ENCODE measurements at places on chromosomes 11 and 22.
A peak's percentile ranks its signal among the peaks of the same experiment; 100 is the strongest.

DNA sequence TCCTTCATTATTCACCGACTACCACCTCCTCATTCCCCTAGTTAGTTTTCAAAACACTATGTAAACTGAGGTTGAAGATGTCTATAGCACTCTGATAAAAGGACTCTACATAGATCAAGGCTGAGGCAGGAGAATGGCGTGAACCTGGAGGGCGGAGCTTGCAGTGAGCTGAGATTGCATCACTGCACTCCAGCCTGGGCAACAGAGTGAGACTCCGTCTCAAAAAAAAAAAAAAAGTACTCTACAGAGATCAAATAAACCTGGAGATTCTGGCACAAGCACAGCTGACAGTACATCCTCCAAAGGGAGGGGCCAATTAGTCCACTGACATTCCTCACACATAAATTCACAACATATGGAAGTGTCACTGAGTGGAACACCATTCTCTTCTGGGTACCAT lies 31.0 kb downstream of the TSG101 start:
- DNase-seq = no peak

- DNase-seq = no peak
Observed at GRCh38 chr11:44224867-44225501, 85.0 kb downstream of the ALX4 start.

- DNase-seq = no peak
Observed at GRCh38 chr22:39226353-39226752, 18.4 kb downstream of the PDGFB start.

GRCh38 chr22:49619301-49619700 lies 208.4 kb downstream of the BRD1 start:
- DNase-seq = no peak

GRCh38 chr11:120391854-120392253 lies 55.6 kb downstream of the ARHGEF12 start:
- DNase-seq = no peak

DNA sequence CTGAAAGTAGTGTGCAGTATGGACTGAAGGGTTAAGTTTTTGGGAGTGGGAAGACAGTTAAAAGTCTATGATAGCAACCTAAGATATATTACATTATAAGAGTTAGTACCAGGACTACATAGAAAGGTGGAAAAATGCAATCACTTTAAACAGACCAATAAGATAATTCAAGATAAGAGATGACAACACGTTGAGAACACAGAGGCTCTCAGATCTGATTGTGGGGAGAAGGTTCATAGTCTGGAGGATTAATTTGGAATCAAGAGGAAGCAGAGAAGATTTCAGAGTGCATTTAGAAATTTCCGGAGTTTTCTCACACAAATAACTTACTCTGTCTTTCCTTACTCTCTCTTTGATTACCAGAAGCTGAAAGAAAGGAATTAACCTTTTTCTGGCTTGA lies 441 bp downstream of the CASP5 start:
- no peak for DNase-seq

- no peak for DNase-seq
Observed at GRCh38 chr11:89498845-89499448, 7.8 kb upstream of the NOX4 start.

GRCh38 chr11:71930556-71931244 lies 1.9 kb downstream of the RNF121 start:
- DNase-seq = no peak

DNA sequence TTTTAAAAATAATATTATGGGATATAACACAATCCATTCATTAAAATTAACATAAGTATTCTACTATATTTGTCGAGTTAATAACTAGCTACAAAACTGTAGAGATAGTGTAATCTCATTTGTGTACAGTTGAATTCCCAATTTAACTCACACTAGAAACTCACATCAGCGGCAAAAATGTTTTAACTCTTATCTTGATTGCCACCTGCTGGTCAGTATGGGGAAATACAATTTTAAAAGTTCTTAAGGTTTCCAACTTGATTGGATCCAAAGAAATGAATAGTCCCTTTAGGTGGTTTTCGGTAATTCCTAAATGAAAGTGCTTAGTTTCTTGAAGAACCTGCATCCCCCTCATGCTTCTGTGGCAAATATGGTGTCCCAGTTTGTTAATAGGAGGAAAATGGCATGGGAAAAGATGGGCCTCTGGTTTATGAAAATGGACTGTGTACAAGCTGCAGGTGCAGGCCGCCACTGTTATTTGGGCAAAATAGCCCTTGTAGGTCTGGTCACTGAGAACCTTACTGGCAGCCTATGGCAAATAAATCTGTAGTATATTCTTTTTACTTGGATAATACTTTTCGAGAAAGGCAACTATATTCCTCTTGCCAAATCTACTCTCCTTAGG lies 33.7 kb upstream of the SLC17A6 start:
- DNase-seq = no peak

DNA sequence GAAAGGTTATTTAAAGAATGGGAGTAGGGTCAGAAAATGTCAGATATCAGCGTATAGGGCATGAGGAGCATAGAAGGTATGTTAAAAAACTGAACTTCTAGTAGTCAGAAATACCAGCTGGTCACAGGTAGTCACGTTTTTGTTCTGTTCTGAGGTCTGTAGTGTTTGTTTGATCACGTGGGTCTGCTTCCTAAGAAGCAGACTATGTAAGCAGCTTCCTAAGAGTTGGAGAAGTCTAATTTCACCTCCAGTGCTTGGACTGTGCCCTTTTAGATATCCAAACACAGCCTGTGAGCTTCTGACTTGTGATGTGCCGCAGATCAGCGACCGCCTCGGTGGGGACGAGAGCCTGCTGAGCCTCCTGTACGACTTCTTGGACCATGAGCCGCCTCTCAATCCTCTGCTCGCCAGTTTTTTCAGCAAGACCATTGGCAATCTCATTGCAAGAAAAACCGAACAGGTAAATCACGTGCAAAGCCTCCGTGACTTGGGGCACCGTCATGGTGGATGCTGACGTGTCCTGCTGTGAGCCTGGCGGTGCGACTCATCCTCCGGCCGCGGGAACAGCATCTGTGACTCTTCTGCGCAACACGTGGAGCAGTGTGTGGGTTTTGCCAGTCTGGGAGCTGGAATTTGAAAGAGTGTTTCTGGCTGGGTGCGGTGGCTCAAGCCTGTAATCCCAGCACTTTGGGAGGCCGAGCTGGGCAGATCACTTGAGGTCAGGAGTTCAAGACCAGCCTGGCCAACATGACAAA lies 63.5 kb downstream of the PPP6R2 start:
- no peak for DNase-seq

DNA sequence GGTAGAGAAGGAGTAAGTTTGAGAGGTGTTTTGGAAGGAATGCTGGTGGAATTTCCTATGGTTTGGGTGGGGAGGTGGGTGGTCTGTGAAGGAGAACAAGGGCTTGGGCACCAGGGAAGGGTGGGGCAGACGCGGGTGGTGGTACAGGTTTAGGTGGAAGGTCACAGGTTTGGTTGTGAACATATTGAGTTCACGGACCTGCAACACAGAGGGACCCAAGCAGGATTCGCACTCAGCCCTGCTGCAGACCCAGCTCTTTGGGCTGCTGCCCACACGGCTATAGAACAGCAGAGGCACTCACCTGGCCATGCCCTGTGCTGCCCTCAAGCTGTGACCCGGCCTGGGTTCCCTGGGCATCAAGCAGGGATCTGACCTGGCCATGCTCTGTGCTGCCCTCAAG lies 33.5 kb upstream of the EMID1 start:
- DNase-seq = no peak

DNA sequence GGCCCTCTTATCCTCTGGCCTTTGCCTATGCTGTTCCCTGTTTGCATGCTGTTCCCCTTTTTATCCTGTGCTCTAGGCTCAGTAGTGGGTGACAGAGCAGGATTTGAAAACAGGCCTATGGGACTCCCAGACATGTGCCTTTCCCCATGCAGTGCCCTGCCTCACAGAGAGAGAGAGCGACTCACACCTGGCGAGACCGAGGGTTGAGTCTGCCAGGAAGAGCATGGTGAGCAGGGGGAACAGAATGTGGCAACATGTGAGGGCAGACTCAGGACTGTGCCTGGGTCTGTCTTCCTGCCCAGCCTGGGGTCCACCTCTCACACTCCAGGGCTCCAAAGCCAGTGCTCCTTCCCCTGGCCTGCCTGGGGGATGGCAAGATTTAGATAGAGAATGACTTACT lies 75.0 kb downstream of the NFAM1 start:
- DNase-seq = no peak

- DNase-seq = no peak
Observed at GRCh38 chr11:16418428-16419097, 62.2 kb upstream of the SOX6 start.

GRCh38 chr11:28461846-28462245 lies 353.7 kb downstream of the METTL15 start:
- DNase-seq = no peak

DNA sequence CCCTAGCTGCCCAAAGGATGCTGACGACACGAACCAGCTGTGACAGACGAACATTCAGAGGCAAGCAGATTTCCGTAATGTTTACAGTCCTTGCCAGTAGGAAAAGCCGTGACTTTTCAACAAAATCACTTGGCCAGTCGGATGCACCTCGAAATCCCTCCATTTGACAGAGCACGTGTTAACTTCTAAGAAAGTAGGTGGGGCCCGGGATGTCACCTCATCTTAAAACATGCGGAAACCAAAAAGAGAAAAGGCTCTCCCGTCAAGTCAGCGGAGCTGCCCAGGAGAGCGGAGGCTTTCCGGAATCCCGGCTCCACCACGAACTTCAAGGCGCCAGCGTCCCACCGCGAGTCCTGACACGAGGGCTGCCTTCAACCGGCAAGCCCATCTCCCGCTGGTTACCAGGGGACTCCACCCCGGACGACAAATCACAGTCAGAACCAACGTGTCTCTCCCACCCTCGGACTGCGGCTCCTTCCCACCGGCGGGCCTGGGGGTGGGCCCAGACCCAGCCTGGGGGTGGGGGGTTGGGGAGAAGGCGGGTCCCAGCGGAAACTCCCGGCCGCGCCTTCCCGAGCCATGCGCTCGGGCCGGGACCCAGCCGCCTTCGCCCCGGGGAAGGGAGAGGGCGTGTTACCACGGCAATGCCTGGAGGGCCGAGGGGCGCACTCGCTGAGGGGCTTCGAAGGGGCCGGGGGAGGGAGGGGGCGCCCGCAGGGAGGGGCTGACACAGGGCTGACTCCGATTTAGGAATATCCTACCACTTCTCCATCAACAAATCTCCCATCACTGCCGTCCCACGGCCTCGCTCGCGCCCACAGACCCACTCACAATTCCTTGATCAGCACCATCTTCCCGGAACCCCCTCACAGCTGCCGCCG lies 475 bp downstream of the PITPNB start:
- peak; percentile 8 for DNase-seq

GRCh38 chr11:61793083-61793828 lies 545 bp downstream of the FEN1 start:
- no peak for DNase-seq

GRCh38 chr11:970319-970871 lies 44.7 kb downstream of the AP2A2 start:
- DNase-seq = no peak

DNA sequence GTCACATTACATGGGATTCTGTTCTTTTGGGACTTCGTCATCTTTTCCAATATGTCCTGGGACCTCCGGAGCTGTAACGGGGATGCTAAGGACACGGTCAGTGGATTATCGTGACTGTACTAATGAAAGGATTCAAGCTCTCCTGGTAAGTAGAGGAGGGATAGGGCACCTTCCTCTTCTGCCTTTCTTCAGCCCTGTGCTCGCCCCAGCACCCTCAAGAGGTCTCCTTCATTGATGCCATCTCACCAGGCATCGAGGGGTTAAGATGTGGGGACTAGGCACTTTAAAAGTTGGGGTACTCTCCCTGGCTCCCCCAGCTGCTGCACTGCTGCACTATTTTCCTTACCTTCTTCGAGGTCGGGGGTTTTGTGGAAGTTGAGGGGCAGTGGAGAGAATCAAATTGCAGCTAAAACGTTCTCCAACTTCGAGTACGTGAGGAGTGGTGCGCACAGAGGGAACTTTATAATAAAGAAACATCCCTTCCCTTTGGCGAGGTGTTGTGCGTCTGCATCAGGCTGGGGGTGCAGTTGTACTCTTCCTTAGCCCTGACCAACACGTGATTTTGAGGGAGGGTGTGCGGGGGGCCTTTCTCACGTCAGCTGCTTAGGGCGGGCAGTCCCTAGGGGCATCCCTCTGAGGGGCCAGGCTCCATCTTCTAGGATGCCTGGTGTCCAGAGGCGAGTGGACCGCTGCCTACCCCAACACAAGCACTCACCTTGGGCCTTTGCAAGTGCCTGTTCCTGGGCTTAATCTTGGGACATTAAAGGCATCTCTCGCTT lies 96.1 kb downstream of the GRAMD1B start:
- no peak for DNase-seq

- DNase-seq = no peak
Observed at GRCh38 chr11:46149826-46150225, 28.6 kb upstream of the PHF21A start.

GRCh38 chr11:1706634-1707400 lies 9.8 kb downstream of the KRTAP5-6 start:
- DNase-seq = no peak

- no peak for DNase-seq
Observed at GRCh38 chr11:77053217-77054015, 13.4 kb upstream of the CAPN5 start.

DNA sequence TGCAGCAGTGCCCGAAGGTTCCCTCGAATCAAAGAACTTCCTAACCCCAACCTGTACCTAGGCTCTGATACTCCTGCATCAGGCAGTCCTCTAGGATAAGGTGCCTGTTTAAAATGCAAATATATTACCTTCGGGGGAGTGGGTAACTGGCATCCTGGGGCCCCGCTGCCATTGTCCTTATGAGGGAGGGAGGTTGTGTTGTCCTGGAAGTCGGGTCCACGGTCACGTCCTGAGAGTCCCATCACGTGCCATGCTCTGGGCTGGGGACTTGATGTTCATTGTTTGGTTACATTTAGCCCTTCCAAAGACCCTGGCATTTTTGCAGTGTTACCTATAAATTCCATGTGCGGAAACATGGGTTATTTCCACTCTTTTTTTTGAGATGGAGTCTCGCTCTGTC lies 67.6 kb downstream of the PARVB start:
- DNase-seq = no peak

DNA sequence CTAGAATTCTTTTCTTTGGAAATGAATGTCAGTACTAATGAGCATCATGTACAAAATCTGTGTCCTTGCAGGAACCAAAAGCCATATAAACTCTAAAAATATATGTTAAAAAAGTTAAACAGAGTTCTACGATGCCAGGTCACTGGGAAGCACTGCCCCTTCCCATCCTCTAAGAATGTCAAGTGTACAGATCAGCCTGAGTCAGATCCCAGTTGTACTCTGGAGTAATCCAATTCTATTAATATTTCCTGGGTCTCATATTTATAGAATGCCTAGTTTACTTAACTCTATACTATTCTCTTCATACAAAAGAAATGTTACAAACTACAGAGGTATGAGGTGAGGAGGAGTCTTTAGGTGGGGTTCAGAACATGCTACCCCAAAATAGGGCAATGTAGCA lies 460.1 kb downstream of the DLG2 start:
- no peak for DNase-seq

DNA sequence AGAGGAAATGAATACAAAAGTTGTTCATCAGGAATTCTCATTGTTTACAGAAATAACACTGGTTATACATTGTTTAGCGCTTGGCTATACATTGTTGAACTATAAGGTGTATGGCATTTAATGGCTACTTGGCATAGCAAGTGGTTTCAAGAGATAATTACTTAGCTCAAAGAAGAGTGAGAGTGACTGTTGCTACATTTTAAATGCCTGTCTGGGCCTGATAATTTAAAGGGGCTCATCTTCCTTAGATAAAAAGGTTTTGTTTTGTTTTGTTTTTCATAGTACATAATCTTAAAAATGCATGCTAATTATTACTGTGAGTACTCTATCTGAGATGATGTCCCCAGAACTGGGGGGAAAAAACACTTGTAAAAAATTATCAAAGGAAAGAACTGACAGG lies 1.5 kb upstream of the SMPD1 start:
- no peak for DNase-seq

- DNase-seq = no peak
Observed at GRCh38 chr11:134126217-134126822, 57.4 kb downstream of the JAM3 start.

All from GOT3 (cell line).